Thymus (tissue), 14 donors: ENCODE measurements at places on chromosomes 3 and 15. TPM values are rescaled to one million over a fixed set of nuclear protein-coding genes. Genes with fewer than 3 reads are reported as not detected.

CHRFAM7A gene
- total RNA-seq = 0.38 TPM

CACNA1D gene
- total RNA-seq = 0.66 TPM

SLCO2A1 gene
- 1.5 TPM for total RNA-seq

RTP1 gene
- 0.05 TPM for total RNA-seq

RAB8B gene
- 63.9 TPM for total RNA-seq

CD200R1 gene
- total RNA-seq = 7.8 TPM

CD86 gene
- 13.8 TPM for total RNA-seq

SGO1 gene
- total RNA-seq = 11.1 TPM

EPHB3 gene
- total RNA-seq = 1.3 TPM

LRRN1 gene
- total RNA-seq = 5.1 TPM

MYH15 gene
- 0.19 TPM for total RNA-seq

- no peaks in the 10 kb centered on the region for H3K4me1 ChIP-seq
- H3K4me3 ChIP-seq = no peak overlapping the region
- DNase-seq = no peak
- no peaks in the 10 kb centered on the region for H3K36me3 ChIP-seq
- H3K27ac ChIP-seq = no peak overlapping the region
Observed at GRCh38 chr3:14725013-14725412, 50.1 kb downstream of the C3orf20 start.

- no peak overlapping the region for H3K4me3 ChIP-seq
- H3K4me1 ChIP-seq = no peaks in the 10 kb centered on the region
- no peak overlapping the region for H3K27ac ChIP-seq
- H3K27me3 ChIP-seq = peaks cover 43% of the 10 kb centered on the region
- no peaks in the 10 kb centered on the region for H3K36me3 ChIP-seq
Observed at GRCh38 chr3:64491843-64492242, 196.0 kb downstream of the ADAMTS9 start.

- H3K4me1 ChIP-seq = no peaks in the 10 kb centered on the region
- H3K36me3 ChIP-seq = no peaks in the 10 kb centered on the region
- H3K27ac ChIP-seq = no peak overlapping the region
- no peak overlapping the region for H3K4me3 ChIP-seq
- H3K27me3 ChIP-seq = no peaks in the 10 kb centered on the region
Observed at GRCh38 chr3:70086336-70086735, 86.8 kb downstream of the SAMMSON start.

GRCh38 chr3:71195492-71195891 lies 388.0 kb downstream of the FOXP1 start:
- no peak for DNase-seq
- no peak overlapping the region for H3K27ac ChIP-seq
- H3K27me3 ChIP-seq = no peaks in the 10 kb centered on the region
- peaks cover 10% of the 10 kb centered on the region for H3K36me3 ChIP-seq

DNA sequence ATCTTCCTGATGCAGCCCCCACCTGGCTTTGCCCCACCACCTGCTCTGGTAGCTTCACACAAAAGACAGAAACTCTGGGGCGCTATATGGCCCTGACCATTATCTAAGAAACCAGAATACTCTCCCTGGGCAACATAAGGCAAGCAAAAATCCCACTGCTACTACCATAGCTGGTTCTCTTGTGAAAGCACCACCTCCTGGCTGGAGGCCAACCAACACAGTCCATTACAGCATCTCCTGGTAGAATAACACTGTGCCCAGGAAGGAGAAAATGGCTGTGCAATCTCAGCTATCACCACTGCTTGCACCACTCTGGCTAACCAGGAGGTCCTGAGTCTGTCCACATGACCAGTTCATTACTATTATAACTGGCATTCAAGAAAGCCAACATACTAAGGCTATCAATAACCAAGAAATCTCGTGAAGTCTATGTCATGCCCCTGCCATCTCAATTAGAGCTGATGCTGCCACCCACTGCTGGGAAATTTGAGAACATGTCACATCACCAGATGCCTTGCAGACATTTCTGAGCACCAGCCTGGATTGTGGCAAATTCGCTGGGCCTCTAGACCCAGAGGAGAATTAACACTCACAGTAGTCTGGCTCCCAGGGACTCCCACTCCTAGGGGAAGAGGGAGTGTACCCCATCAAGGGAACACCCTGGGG lies 1114.8 kb downstream of the ROBO2 start:
- no peaks in the 10 kb centered on the region for H3K27me3 ChIP-seq
- DNase-seq = no peak
- no peaks in the 10 kb centered on the region for H3K4me1 ChIP-seq
- H3K4me3 ChIP-seq = no peak overlapping the region

GRCh38 chr3:190989218-190989617 lies 126.7 kb upstream of the GMNC start:
- no peak overlapping the region for H3K27ac ChIP-seq
- H3K4me1 ChIP-seq = no peaks in the 10 kb centered on the region
- no peaks in the 10 kb centered on the region for H3K36me3 ChIP-seq
- no peak for DNase-seq

DNA sequence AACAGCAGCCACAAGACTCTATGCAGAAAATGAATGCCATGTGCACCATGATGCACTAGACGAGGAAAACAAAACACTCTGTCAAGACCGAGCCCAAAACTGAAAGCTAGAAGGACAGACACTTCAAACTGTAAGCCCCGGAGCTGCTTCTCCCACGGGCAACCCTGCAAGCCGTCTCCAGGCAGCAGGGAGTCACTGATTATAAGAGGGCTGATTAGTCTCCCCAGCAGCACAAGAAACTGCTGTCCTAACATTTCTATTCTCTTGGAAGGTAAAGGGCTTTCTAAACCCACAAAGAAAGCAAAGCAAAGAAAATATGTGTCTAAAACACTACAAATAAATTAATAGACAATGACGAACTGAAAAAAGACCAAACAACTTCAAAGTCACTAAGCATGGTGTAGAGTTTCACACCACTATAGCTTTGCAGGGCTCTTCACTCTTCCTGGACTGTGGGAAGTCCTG lies 15.5 kb downstream of the TBC1D2B start:
- peak overlapping the region; percentile 4 for H3K4me3 ChIP-seq
- H3K4me1 ChIP-seq = peaks cover 64% of the 10 kb centered on the region
- H3K36me3 ChIP-seq = peaks cover 3% of the 10 kb centered on the region
- DNase-seq = no peak
- no peaks in the 10 kb centered on the region for H3K27me3 ChIP-seq

DNA sequence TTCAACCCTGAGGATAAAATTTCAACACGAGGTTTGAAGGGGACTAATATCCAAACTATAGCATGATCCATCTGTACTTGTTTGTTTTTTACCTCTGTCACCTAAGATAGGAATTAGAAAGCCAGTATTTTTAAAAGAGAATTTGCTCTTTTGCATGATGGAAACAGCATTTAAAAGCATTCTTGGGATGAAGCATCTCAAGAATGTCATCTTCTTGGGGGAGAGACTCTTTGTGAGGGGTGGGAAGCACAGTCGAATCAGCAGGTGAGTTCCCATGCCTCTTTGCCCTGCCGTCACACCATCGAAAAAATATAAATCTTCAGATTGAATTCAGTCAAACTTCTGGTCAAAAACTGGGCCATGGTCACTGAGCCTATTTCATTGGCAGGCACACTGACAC lies 55.3 kb upstream of the BCHE start:
- H3K27ac ChIP-seq = no peak overlapping the region

DNA sequence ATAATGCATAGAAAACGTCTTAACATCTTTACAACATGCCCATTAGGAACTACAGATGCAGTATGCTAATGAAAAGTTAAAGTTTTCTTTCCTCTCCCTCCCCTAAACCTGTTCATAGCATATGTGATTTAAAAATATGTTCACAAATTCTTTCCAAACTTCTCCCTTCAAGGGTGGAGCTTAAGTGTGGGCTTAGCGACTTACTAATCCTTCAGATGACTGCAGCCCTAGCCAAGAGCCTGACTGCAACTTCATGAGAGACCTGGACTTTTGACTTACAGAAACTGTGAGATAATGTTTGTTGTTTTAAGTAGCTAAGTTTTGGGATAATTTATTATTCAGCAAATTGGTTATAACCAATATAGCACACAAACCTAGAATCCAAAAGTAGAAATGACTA lies 22.0 kb upstream of the ANXA2 start:
- H3K36me3 ChIP-seq = peaks cover 6% of the 10 kb centered on the region
- DNase-seq = no peak
- H3K27me3 ChIP-seq = no peaks in the 10 kb centered on the region

DNA sequence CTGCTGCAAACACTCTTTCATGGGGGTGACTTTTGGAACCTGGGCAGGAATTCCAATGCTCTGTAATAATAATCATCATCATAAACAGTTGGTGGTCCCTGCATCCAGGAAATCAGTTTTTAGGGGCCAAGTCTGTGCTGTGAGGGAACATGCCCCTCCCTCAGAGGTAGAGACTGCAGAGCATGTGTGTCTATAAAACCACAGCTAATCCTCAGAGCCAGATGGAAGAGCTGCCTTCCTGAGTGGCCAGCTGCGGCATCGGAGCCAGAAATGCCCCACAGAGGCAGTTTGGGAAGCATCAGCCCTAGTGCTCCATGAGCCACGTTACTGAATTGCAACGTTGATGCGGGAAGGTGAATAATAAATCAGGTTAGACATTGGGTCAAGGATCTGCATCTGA lies 12.9 kb upstream of the TPM1 start:
- no peak overlapping the region for H3K27ac ChIP-seq
- H3K4me1 ChIP-seq = no peaks in the 10 kb centered on the region
- H3K4me3 ChIP-seq = no peak overlapping the region
- H3K27me3 ChIP-seq = peaks cover 2% of the 10 kb centered on the region
- H3K36me3 ChIP-seq = no peaks in the 10 kb centered on the region

DNA sequence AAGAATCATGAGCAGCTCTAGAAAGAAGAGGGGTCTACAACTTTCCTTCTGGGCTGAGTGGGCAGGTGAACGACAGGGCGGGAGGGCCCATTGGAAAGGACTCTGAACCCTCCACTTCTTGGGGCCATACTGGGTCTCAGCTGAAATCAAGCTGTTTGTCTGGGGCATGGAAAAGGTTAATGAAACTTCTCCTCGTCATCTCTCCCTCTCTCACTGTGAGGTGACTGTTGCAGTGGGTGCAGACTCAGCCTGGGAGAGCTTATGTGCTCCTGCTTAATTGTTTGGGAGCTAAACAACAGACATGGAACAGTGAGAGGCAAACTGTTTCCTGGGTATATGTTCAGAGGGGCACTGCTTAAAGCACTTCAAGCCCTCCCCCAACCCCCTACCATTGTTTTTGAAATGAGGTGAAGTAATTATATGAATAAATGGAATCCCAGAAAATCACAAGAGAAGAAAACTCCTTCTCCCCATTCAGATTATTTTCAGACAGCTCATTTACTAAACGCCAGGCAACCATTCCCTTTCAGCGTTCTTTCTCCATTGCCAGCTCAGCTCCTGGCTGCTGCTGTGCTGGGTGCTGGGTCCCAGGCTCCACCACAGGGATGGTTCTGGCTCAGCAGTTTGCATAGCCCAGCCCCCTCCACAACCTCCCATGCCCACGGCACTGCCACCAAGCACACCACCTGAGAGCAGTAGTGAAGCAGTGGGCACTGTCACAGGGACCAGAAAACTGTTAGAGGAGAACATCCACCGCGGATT lies 444.9 kb upstream of the TBL1XR1 start:
- H3K36me3 ChIP-seq = no peaks in the 10 kb centered on the region
- no peak for DNase-seq
- peak overlapping the region; percentile 86 for H3K27ac ChIP-seq

DNA sequence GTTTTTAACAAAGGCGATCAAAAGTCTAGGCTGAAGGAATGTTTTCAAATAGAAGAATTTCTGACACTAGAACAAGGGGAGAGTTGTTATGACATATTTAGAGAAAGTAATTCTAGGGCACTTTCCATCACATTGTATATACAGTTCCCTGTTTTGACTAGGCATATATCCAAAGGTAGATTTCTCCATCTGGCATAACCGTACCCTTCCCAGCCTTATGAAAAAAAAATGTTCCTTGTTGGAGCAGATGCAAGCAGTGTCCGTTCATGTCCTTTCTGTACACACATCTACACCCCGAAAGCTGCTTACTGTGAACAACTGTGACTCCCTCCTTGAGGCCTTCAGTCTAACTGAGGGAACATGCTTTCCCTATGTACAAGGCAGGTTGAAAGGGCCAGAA lies 271.7 kb upstream of the GBE1 start:
- H3K36me3 ChIP-seq = no peaks in the 10 kb centered on the region
- no peaks in the 10 kb centered on the region for H3K27me3 ChIP-seq
- no peak for DNase-seq
- H3K4me3 ChIP-seq = no peak overlapping the region
- no peaks in the 10 kb centered on the region for H3K4me1 ChIP-seq

GRCh38 chr3:179093807-179094206 lies 22.2 kb upstream of the ZMAT3 start:
- no peak overlapping the region for H3K27ac ChIP-seq
- no peak overlapping the region for H3K4me3 ChIP-seq
- no peaks in the 10 kb centered on the region for H3K27me3 ChIP-seq
- no peaks in the 10 kb centered on the region for H3K4me1 ChIP-seq
- DNase-seq = no peak

- no peak overlapping the region for H3K27ac ChIP-seq
- H3K36me3 ChIP-seq = no peaks in the 10 kb centered on the region
- H3K4me3 ChIP-seq = no peak overlapping the region
Observed at GRCh38 chr3:146895026-146895749, 290.0 kb upstream of the PLSCR5 start.

DNA sequence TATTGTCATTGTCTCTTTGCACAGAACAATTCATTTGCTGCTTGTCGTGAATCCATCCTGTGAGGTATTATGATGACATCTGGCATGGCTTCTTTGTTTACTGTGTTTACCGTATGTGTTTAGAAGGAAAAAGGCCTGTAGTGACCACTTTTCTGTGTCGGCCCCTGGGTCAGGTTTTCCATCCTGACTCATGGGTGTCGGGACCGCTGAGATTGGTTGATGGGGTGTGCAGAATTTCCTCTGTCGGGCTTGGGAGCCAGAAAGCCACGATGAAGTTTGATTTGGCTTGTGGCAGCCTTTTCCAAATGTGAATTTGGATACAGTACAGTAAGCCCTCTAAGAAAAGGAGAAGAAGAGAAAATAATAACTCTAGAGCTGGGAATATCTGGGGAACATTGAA lies 113.5 kb downstream of the FNDC3B start:
- H3K27me3 ChIP-seq = no peaks in the 10 kb centered on the region
- peak overlapping the region; percentile 28 for H3K27ac ChIP-seq
- H3K4me3 ChIP-seq = no peak overlapping the region
- H3K36me3 ChIP-seq = no peaks in the 10 kb centered on the region
- no peak for DNase-seq

DNA sequence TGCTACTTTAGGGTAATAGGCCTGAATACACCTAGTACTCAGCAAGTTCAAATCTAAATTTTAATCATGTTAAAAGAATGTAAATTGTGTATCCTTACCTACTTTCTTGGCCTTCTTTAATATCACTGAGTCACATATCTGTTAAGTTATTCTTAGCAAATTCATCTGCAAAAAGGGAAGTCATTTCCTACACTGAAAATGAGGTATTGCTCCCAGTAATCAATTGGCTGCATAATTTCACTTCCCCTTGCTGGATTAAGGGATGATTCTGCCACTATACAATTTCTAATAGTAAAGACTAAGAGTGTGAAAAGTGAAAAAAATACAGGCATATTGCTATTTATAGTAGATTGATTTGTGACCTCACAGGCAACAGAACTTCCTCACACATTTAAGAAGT lies 47.8 kb downstream of the CCDC54 start:
- H3K36me3 ChIP-seq = no peaks in the 10 kb centered on the region
- H3K4me3 ChIP-seq = no peak overlapping the region
- H3K27ac ChIP-seq = no peak overlapping the region
- H3K27me3 ChIP-seq = peaks cover 16% of the 10 kb centered on the region

GRCh38 chr15:42679285-42680141 lies 57.4 kb downstream of the CDAN1 start:
- H3K4me1 ChIP-seq = no peaks in the 10 kb centered on the region
- H3K4me3 ChIP-seq = no peak overlapping the region
- no peak for DNase-seq
- no peaks in the 10 kb centered on the region for H3K27me3 ChIP-seq
- peaks cover 17% of the 10 kb centered on the region for H3K36me3 ChIP-seq
- H3K27ac ChIP-seq = no peak overlapping the region
